ENCODE measurements at places on chromosomes 3 and 15.

GRCh38 chr15:101667881-101668280, 15.7 kb upstream of the TM2D3 start:
- no peak for DNase-seq

DNA sequence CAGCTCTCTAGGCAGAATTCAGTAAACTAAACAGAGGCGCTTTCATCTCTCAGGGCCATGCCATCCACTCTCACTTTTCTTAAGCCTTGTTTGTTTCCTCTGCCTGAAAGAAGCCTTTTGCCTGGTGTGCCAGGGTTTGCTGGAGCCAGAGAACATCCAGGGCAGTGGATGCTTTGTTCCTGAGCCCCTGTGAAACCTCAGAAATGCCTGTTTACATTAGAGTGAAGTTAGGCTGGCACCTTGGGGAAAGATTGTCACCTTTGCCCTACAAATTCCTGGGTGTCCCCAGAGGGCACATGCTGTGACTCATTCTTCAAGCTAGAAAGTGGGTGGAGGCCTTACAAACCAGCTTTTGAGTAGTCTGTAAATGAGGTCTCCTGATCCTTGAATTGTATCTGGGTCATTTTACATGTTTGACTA, 10.7 kb upstream of the TRAK1 start:
- DNase-seq, result no peak

DNA sequence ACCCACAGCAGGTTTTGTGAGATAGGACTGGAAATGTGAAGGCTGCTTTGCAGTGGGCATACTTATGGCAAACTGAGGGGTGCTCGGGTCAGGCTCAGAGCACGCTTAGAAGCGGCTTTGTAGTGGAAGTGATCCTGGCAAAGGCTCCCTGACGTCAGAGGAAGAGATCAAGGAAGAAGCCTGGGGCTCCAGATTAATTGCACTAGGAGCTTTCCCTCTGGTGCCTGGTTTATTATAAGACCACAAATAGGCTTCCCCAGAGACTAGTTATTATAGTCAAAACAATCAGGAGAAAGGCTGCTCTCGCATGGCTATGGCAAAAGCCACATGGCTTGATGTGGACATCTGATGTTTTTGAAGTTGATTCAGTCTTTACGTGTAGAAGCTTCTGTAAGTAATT, 515.1 kb downstream of the GABRG3 start:
- no peak for DNase-seq

GRCh38 chr3:74049444-74049843, 424.7 kb upstream of the PDZRN3 start:
- no peak for DNase-seq

All from stimulated activated CD4-positive, alpha-beta T cell treated with anti-CD3 and anti-CD28 coated beads, TNF-alpha, amount 100 ng/mL, for 1 hour (primary cell).